ENCODE measurements at places on chromosomes 1 and 21.

GRCh38 chr1:8026153-8026975 lies at the start of gene ERRFI1:
Gene ERRFI1, minus strand, starts transcription at chr1:8026309. Its CDS starts 10,690 bp downstream, at chr1:8015619.
- DNase-seq = peak; percentile 99

DNA sequence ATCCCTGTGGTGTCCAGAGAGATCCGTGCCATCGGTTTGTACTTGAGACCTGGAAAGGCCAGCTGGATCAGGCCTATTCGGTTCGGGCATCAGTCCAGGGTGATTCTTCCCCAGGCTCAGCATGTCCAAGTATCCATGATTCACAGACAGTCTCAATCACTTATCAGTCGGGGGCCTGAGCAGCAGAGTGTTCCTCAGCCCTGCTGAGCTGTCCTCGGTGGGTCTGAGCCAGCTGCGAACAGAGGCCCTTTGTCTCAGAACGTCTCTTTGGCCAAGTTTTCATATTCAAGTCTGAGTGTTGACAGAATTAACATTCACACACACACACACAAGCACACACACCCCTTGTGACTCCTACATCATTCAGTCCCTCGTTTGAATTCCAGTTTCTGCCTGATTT lies 33.4 kb upstream of the OSBPL9 start:
- DNase-seq = peak; percentile 70

- DNase-seq = no peak
These were observed 82.8 kb downstream of the LRRC53 start for GRCh38 chr1:74429580-74429979.

DNA sequence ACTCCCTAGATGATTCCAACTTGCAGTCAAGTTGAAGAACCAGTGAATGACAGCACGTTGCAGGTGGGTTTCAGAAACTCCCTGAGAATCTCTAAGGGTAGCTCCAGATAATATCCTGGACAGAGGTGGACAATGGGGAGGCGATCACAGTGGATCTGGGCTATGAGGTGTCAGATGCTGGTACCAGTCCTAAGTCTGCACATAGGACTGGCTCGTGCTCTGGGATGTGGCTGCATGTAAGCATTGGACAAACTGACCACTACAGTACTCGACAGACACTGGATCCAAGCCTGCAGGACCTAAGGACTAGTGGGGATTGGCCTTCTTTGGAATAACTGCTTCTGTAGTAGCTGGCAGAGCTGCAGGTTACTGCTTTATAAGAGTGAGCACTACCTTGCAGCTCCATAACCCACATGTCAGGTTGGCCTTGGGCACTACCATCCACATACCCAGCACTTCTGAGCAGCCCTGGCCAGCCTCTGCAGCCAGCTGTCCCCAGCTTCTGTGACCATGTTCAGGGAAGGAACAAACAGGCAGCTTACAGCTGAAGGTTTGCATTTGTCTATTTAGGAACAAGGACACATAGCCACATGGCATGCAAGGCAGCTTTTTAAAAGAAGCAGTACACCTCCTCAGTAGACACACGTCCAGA lies 33.2 kb upstream of the DNAH14 start:
- DNase-seq = no peak

DNA sequence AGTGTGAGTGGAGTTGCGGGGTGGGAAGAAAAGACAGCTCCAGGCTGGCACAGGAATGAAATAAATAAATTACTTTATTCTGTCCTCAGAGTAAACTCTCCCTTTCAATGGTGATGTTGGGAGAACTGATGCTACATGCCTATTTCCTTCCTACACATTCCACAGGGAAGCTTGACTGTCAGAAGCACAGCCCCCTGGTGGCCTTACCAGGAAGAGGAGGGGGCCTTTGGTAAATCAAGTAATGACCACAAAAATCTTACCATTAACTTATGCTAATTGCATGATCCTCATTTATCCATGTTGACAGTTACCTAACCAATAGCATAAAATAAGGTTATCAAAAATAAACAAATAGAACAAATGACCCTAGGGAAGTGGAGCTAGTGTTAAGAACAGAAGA lies 605.0 kb upstream of the PKN2 start:
- DNase-seq = no peak

GRCh38 chr1:226733304-226733703 lies 5.8 kb downstream of the ITPKB start:
- DNase-seq = no peak

DNA sequence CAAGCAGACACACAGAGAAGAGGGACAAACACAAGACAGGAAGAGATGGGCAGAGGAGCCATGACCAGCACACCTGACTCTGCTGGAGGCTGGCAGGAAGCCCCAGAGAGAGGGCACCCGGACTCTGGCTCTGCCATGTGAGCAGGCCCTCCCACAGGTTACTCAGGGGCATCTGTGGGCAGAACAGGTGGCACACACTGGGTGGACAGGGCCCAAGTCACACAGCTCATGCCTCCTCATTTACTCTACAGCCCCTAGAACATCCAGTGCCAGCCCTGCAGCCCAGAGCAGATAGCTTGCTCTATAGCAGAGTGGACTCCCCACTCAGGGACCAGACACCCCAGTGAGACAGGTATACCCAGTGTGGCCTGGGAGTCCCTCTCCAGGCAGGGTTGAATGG lies 28.7 kb downstream of the PACC1 start:
- DNase-seq = no peak

DNA sequence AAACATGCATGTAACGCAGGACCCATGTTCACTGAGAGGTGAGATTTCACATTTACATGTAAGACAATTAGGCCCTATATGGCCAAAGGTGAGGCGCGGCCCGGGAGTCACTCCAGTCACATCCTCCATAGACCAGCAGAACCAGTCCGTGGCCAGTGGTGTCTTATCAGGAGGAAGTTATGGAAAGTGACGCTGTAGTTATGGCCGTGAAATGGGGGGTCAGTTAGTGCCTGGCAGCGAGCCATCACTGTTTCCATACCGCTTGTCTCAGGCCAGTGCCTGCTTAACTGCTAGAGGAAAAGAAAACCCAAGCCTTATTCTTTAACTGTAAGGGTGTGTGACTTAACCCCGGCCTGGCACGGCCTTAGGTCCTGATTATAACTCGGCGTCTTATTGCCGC lies 6.1 kb downstream of the C1orf159 start:
- no peak for DNase-seq

DNA sequence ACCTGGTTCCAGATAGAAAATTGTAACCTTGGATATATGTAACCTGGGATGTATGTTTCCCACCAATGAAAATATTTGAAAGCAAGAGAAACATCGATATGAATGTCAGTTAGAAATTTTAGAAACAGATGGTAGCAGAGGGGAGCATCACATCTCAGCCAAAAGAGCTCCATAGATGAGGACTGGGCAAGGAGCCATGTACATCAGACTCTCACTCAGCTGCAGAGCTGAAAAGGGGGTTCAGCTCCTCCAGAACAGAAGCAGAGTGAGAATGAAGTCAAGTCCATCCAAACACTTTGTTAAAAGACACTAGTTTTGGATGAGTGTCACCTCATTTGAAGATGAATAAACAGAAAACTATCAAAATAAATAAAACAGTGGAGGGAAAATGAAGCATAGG lies 202.4 kb downstream of the HMCN1 start:
- DNase-seq = no peak

DNA sequence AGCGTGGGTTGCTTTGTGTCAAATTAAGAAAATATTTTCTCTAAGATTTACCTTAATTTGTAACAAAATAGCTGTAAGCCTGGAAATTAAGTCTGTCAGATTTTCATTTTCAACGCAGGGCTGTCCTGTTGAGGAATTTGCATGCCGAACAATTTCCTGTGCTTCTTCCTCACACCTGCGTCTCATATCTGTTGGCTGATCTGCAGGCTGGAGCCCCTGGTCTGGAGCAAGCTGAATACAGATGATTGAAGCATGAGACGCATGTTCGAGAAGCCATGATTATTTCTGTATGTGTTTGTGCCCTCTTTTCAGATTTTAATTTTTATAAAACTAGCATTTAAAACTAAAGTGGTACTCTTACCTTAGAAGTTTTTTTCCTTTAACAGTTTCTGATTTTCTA lies 9.8 kb downstream of the MIXL1 start:
- DNase-seq = no peak

GRCh38 chr1:163673759-163674151 lies 352.0 kb downstream of the NUF2 start:
- no peak for DNase-seq

DNA sequence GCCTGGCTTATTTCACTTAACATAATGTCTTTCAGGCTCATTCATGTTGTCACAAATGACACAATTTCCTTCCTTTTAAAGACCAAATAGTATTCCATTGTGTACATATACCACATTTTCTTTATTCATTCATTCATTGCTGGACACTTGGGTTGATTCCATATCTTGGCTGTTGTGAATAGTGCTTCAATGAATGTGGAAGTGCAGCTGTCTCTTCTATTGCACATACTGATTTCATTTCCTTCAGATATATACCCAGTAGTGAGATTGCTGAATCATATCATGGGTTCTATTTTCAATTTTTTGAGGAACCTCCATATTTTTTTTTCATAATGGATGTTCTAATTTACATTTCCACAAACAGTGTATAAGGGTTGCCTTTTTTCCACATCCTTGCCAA lies 38.6 kb upstream of the WLS start:
- no peak for DNase-seq

DNA sequence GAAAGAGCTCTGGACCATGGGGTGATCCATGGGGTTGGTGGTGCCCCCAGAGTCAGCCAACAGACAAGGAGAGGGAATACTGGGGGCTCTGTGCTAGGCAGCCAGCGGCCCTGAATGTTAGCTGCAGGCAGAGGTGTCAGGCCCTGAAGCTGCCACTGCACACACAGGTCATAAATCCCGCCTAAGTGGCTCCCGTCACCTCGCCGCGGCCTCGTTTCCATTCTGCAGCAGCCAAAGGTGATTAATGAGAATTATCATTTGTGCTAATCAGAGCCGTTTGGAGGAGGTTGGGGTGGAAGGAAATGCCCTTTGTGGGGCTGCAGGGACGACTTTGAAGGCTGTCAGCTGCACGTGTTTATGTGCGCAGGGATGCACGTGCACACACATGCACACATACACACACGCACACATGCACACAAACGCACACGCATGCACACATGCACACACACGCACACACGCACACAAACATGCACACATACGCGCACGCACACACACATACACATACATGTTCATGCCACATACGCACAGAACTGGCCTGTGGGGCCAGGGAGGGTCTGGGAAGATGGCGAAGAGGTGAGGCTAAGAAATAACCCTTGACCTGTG lies 88.8 kb upstream of the ARHGEF16 start:
- DNase-seq = no peak

- DNase-seq = no peak
These were observed at the start of gene C1orf167 for GRCh38 chr1:11761988-11762406. Gene C1orf167, plus strand, starts transcription at chr1:11762193. Its CDS starts 2,208 bp downstream, at chr1:11764401.

DNA sequence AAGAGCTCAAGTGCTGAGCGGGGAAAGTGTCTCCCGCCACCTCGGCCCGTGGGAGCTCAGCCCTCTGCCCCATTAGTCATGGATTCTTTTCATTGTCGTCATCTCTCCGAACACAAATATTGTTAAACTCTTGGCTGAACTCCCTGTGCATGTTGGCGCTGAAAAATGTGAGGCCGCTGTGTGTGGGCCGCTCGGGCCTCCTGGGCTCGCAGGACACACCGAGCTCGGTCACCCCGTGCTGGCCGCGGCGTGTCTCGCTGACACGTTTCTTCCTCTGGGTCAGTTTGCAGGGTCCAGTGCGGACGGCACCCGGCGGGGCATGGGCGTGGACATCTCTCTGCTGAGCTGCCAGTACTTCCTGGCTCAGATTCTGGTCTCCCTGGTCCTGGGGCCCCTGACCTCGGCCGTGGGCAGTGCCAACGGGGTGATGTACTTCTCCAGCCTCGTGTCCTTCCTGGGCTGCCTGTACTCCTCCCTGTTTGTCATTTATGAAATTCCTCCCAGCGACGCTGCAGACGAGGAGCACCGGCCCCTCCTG lies 25.6 kb downstream of the SLC45A1 start:
- DNase-seq = peak; percentile 74

- no peak for DNase-seq
These were observed 125.1 kb upstream of the FGGY start for GRCh38 chr1:59171788-59172187.

- DNase-seq = no peak
These were observed 1.9 kb downstream of the TMEM53 start for GRCh38 chr1:44672254-44672955.

- DNase-seq = peak; percentile 46
These were observed 9.3 kb downstream of the MAP3K6 start for GRCh38 chr1:27357281-27358037.
